Activated T-cell treated with anti-CD3 and anti-CD28 coated beads for 48 hours (primary cell): ENCODE measurements at places on chromosomes 11 and 22.

GRCh38 chr11:115687934-115688333, 183.7 kb upstream of the CADM1 start:
- no peak for DNase-seq

GRCh38 chr11:69333879-69334278, 39.9 kb downstream of the MYEOV start:
- no peak for DNase-seq

DNA sequence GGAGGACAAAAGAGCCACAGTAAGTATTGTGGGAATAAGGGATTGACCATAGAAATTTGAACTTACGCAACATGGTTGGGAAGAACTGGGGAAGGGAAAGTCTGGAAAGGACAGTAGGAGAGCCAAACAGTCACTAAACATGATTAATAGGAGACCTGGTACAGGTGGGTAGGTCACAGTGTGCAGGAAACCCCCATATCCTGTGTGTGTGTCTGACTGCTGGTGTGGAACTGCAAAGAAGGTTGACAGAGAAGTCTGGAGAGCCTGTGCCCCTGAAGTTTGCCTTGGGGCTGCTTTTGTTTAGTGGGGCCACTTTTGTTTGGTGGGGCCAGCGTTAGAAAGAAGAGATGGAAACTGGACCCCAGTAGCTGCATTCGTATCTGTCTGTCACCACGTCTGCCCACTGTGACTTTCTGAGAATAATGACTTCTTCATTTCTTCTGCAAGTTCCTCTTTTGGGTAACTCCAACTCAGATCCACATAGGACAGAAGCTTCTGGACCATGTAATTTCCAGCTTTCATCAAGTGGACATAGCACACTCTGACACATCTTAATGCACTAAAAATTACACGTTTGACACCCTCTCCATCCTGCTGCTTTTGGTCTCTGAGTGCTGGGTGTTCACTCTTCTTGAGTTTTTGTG, 126.8 kb upstream of the RAG2 start:
- no peak for DNase-seq

GRCh38 chr22:37544955-37545702, 15.2 kb upstream of the CDC42EP1 start:
- peak; percentile 57 for DNase-seq

GRCh38 chr11:61587541-61587941, 6.7 kb upstream of the SYT7 start:
- no peak for DNase-seq
